Activated CD4-positive, alpha-beta T cell treated with anti-CD3 and anti-CD28 coated beads, Interleukin-2, amount 50 U/mL, for 4 hours (primary cell): ENCODE measurements at places on chromosomes 3 and 15.

DNA sequence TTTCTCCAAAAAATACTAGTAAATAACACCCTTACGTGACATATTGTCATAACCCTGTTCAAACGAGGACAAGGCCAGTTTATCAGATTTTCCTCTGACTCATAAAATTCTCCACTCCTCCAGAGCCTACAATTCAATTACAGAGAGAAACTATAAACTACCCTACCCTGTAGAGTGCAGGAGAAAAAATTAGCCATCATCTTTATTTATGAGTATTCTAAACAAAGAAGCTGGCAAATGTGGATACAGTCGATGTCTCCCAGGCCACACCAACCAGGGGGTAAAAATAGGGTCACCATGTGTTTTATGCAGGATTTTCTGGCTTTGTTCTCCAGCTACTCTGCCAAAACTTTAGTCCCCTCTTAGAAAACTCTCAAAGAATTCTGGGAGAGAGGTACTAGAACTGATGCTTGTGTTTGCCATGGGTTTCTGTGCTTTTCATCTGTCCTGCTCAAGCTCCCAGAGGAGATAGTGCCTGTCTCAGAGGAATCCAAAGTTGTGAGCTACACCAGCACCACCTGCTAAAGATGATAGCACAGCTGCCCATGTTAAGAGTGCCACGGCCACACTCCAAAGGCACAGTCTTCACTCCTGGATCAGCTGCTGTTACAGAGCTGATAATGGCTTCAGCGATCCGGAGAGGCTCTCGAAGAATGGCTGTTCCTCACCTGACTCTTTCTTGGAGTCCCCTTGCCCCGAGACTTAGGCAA, 150.2 kb downstream of the IMPG2 start:
- no peak for DNase-seq

- no peak for DNase-seq
Observed at GRCh38 chr3:60720736-60721135, 530.5 kb downstream of the FHIT start.

- DNase-seq, result no peak
Observed at GRCh38 chr3:157585386-157585785, 82.2 kb upstream of the VEPH1 start.

GRCh38 chr3:128307029-128307633, 153.8 kb downstream of the EEFSEC start:
- no peak for DNase-seq

GRCh38 chr3:16417945-16418739, 95.4 kb downstream of the RFTN1 start:
- DNase-seq, result no peak
